ENCODE measurements at places on chromosomes 11 and 22.

DNA sequence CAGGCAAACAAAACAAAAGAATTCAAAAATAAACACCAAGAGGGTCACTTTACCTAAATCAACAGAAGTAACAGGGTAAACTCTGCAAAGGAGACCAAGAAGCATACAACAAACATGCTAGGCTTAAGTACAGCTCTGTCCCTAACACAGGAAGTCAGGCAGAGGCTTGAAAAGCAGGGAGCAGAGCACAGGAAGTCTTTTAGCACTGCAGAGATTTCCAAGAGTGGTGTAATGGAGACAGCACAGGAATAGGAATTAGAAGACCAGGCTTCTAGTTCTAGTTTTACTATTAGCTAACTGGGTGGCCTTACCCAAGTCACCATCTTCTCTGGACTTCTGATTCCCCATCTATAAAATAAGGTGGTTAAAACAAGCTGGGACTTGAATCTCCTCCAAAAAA is 1.9 kb downstream of the RBFOX2 start:
- no peak for DNase-seq

GRCh38 chr11:79383874-79384273 is 57.0 kb downstream of the TENM4 start:
- no peak for DNase-seq

DNA sequence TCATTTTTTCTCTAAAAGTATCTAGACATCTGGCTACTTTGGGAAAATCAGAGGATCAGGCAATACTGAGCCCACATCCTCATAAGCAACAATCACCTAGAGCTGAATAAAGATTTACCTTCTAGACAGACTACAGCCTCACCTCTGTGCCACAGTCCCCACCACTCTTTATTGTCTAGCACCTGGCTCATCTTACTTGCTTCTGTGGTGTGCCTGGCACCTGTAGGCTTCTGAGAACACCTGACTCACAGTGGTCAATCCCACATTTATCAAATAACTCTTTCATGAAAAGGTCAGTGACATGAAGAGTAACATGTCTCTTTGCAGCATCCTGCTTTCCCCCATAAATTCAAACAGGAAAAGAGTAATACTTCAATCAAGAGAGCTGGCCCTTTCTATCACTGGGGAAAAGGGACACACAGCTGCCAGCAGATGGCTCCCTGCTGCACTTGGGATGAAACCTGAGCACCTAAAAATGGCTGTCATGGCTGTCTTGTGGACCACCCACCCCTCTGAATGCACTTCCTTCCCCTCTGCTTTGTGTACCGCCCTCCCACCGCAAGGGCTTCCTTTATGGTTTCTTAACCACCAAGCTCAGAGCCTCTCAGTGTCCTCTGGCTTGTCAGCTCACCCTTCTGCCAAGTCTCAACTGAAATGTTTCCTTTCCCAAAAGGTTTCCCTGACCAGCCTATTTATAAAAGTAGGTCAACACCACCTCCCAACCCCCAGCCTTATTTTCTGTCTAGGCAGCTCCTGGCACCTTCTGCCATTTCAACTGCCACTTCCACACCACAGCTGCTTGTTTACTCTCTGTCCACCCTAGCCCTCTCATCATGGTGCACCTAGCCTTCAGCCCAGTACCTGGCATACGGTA is 9.3 kb downstream of the TFIP11 start:
- no peak for DNase-seq

- no peak for DNase-seq
Measured at GRCh38 chr11:108393046-108393445, 74.3 kb downstream of the C11orf65 start.

GRCh38 chr22:42889304-42889703 is 32.2 kb upstream of the ARFGAP3 start:
- DNase-seq, result no peak

DNA sequence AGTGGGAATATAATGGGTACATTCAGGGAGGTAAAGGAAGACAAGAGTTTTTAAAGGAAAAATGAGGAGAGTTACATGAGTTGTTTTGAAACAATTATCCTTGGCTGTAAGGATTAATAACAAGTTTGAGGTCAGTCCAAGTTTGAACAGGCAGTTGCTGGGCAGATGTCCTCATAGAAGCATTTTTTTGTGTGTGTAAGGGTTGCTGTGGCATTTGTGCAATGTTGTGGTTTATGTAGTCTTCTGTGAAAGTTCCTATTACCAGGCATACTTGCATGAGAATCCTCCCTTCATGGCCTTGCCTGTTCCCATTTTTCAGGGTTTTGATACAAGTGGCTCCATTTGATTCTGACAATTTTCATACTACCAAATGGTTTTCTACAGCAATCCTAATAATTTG is 400.2 kb downstream of the KCNA4 start:
- DNase-seq, result no peak

DNA sequence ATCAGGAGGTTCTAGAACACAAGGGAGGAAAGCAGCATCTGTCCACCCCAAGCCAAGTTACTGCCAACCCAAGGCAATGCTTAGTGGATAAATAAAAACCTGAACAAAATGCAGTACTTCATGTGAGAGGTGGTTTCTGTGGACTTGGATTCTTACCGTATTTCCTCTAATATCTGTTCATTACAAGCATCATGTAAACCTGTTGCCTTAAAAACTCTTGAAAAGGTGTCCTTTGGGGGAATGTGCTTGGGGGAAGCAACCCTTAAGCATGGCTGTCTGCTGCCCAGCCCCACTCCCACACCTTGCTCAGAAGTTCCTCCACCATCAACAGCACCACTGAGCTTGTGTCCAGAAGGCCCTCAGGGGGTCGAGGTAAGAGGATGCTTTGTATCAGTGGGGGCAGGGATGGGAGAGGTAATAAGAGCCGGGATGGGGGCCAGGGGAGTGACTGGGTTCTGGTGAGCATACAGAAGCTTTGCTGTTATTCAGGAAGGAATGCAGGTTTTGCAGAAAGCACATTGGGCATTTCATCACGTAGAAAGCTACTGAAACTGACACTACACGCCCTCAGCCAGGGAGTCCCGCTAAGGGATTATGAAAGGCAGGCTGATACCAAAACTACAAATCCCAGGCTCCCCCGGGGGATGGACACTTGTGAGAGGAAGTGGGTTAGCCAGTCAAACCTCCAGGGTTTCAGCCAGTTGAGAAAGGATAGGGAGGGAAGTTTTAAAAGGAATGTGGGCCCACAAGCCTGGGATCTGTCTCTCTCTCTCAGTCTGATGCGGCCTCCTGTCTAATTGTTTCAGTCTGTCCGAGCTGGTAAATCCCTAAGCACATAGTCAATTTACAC is 52.0 kb downstream of the KCNJ1 start:
- no peak for DNase-seq

DNA sequence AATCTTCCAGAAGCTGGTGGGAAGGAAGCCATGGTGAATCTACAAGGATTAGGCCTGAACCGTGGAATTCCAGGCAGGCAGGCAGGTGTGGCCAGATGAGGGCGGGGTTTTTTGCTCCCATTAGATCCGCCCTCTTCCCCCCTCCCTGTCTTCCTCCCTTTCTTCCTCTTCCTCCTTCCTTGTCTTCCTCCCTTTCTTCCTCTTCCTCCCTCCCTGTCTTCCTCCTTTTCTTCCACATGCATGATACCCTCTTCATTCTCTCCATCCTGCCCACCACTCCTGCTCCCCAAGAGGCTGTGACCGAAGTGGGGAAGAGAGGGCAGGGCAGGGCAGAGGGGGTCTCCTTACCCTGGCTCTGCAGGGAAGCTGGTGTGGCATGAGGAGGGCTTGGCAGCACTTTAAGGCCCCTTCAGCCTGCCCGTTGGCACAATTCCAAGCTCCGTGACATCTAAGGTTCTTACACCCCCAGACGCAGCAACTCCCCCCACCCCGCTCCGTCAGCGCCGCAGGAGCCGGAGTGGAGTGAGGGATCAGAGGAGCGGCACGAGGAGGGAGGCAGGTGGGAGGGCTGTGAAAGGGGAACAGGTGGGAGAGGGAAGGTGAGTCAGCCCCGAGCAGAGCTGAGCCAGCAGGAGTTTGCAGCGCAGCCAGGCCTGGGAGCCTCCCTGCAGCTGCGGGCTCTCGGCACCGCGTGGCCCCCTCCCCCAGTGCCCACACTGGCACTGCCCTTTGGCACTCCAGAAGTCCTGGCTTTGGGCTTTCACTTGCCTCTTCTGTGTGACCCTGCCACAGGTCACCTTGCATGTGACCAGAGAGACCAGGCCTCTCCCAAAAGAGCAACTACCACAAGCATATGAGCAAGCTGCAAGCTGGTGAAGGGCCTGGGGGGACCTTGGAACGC is 32.1 kb downstream of the KCNJ4 start:
- DNase-seq, result no peak

- peak; percentile 47 for DNase-seq
Measured at GRCh38 chr11:64358907-64359711, at the start of gene RPS6KA4. Gene RPS6KA4, plus strand, starts transcription at chr11:64359162. Its CDS starts 74 bp downstream, at chr11:64359236.

GRCh38 chr22:38751066-38751421 is 4.8 kb downstream of the SUN2 start:
- no peak for DNase-seq

DNA sequence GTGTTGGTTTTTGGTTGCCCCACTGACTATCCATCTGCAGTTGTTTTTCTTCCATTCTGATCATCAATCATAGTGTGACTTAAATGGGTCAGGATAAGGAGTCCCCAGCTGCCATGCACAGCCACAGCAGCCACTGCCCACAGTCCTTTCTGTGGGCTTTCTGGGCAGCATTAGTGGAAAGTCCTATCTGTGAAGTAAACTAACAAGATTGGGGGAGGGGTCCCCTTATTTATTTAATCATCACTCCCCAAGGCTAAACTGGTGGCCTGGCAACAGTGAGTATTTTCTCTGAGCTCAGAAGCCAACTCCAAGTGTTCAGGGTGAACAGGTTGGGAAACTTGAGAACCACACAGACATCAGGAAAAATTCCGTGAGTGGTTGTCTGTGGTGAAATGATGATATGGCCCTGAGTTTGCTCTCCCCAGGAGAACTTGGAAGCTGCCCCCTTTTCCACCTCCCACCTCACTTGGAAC is 145.0 kb downstream of the CCDC34 start:
- no peak for DNase-seq

DNA sequence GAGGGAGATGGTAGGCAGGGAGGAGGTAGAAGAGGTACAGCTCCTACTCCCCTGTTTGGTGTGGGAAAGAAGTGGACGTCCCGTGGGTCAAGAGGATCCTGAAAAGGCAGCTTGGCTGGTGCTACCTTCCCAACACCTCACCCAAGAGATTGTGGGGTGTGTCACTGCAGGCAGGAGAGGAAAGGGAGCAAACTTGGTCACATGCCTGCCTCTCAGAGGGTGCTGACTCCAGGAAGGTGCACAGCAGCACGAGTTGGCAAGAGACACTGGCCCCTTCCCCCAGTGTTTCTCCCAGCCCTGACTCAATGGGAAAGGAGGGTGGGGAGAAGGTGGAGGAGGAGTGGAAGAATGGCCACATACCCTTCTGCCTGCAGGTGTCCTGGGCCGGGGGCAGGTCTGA is 99.6 kb downstream of the CSNK2A3 start:
- DNase-seq, result no peak

- DNase-seq, result no peak
Measured at GRCh38 chr11:65927904-65928397, 8.7 kb downstream of the DRAP1 start.

DNA sequence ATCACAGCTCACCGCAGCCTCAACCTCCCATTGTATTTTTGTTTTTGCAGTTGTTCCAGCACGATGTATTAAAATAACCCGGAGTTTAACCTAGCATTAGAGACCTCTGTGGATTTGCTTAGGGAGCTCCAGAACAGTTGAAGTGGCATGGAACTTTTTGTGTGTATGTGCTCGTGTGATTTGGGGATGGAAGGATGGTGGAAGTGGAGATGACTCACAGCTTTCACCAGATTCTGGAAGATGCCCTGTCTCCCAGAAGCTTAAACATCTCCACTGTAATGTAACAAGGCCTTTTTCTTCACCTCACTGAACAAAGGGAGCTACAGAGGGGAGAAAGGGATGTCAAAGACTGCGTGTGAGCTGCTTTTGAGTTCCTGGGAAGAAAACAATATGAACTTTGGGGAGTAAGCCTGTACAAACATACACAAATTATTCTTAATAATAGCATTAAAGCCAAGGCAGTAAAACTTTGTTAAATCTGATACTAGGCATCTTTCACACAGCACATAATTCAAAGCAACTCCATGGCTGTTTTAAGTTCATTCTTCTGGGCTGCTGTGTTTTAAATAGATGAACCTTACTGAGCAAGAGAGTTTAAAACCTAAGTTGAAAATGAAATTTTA is 226.4 kb downstream of the ADAMTS15 start:
- no peak for DNase-seq

DNA sequence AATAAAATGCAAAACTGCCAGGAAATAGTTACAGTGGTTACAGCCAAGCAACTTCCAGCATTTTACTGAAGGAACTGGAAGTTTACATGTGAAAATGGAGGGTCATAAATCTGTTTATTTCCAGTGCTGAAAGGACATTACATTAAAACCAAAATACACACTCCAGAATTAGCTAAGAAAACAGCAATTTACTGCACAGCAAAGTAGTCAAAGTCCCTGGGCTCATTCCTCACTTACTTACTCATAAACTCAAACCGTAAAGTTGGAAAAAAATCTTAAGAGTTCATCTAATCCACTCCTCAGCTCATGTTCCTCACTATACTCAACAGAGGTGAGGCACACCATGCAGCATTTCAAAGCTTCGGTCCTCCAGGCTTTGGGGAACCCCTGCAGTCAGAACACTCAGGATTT is 17.4 kb downstream of the CTSC start:
- no peak for DNase-seq

DNA sequence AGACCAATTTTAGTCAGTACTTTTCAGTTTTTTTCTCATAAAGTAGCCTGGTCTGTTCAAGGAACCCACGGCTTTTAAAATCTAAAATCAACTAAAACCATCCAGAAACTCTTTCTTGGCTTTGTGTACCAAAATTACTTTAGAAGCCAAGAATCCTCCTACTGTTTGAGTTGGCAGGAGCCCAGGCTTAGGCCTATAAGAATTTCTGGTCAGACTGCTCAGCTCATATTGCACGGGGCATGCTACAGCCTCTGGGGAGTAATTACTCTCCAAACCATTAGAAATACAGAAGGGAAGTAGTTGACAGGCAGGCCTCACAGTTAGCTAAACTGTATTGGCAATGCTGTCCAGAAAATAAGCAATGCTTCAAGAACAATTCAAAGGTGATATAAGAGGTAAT is 1862.9 kb upstream of the RAG2 start:
- DNase-seq, result no peak

DNA sequence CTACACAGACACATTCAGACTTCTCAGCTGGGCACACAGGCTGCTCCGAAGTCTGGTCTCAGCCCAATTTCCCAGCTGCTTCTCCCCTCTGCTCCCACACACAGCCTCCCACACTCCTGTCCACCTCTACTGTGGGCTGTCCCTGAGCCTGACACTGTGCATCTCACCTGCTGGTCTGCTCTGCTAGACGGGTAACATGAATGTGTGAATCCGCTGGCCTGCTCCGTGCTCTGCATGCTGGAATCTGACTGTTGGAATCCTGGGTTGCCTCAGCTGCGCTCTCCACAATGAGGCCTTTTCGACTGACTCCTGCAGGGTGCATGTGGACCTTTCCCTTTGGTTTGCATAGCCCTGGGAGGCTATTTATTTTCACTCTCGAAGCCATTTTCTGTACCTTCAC is 489.5 kb upstream of the B3GAT1 start:
- DNase-seq, result no peak
